ENCODE measurements at places on chromosomes 12 and 14. TPM values are rescaled to one million over a fixed set of nuclear protein-coding genes. Genes with fewer than 3 reads are reported as not detected.

ARMH4 gene
- 11.5 TPM for total RNA-seq

SMARCC2 gene
- total RNA-seq: 214 TPM

GNG2 gene
- 9.3 TPM for total RNA-seq

SLC25A47 gene
- not detected for total RNA-seq

OR11G2 gene
- not detected for total RNA-seq

RPGRIP1 gene
- total RNA-seq: not detected

KNTC1 gene
- total RNA-seq: 12.3 TPM

LRP10 gene
- 41.8 TPM for total RNA-seq

RILPL2 gene
- 10.1 TPM for total RNA-seq

NFE2 gene
- total RNA-seq: not detected

SIVA1 gene
- total RNA-seq: 306 TPM

KRT86 gene
- total RNA-seq: 0.35 TPM

ZNF605 gene
- total RNA-seq: 3.8 TPM

GRCh38 chr14:44662250-44662891 is 155.3 kb upstream of the FSCB start:
- DNase-seq: no peak

DNA sequence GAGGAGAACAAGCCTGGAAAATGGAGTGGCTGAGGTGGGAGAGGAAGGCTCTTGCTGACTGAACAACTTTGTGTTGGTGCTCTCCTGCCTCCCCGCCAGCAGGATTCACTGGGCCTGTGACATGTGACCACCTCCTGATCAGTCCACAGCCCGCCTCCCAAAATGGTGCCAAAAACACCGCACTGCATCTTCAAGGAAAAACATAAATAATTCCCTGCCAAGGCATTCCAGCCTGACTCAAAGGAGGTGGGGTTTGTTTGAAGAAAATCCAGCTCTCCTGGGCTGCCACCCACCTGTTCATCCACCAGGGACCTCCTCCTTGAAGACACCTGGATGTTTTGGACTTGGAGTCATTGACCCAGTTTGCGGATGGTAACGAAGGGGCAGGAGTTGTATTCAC is 83.8 kb upstream of the PIWIL1 start:
- DNase-seq: no peak

DNA sequence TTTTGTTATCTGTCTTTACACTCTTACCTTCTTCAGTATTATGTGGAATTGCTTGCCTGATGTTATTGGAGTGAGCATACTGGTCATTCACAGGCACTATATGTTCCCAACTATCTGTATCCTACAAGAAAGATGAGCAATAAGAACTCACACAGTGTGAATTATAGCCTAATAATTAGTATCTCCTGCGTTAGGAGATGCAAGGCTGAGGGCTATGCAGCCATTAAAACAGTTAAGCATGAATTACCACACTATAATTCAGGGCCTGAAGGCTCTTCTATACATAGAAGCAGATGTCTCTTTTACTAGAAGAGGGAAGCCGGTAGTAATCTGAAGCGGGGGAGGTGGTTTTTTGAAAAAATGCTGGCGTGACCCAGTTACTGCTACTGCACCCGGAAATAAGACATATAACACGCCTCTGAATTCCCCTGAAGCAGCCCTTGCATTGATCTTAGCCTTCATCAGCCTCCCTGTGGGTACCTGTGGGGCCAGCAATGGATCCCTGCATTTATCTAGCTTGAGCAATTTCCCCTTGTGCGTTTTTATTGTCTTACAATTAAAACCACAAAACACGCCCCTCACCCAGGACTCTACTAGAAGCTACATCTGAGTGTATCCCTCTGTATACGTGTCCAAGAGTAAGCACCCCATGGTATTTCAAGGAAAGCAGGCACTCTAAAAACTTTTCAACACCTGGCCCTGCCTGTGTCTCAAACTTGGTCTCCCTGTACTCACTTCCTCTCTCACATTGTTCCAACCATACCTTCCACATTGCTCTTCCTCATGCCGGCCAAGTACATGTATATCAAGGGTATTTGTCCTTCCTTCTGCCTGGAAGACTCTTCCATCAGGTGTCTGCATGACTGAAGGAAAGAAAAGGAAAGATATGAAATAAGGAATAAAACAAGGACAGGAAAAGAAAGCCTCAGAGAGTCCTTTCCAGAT is 210.9 kb upstream of the ARID2 start:
- DNase-seq: no peak

DNA sequence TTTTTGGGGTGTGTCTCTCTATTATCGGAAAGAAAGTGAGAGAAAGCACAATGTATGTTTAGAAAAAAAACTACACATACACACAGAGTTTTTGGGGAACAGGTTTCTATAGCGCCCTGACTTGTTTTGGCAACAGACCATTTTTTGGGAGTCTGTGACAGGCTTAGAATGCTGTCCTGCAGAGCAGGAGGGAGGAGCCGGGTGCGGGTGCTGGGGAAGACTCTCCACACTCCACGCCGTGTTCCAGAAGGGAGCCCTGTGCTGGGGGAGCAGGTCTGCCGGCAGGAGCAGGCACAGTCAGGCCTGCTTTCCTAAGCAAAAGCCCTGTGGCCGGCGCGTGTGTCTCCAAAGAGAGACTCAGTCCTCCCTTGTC is 26.5 kb downstream of the CD9 start:
- peak; percentile 61 for DNase-seq

DNA sequence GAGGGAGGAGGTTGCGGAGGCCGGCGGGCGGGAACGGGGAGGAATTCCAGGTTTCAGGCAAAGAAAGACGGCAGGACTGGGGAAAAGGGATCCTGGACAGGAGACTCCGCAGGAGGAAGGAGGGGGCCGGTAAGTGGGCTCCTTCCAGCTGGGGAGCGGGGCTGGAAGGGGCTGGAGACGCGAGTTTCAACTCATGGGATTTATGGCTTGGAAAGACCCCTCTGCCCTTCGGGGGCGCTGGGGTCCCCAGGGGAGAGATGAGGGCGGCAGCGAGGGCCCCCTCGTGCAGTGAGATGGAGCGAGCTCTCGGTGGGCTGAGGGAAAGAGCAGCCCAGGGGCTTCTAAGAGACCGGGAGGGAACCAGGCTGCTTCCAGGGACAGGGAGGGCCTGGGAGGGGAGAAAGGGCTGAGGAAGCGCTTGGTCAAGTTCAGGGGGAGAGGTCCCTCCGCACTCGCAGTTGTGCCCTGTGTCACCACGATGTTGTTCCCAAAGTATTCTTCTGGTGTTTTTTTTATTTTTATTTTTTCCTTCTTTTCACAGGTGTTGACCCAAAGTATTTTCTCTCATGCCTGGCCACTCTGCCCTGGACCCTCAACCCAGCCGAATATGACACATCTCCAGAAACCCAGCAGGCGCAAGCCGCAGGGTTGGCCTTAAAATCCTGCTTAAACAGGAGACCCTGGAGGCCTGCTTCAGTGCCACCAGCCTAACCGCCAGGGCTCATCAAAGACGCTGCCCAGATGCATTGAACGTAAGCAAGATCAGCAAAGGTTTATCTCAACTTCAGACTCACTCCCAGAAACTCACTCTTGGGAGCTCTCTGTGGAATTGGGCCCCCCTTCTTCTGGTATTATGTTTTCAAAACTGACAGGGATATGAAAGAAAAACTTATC is 16.1 kb downstream of the TNFAIP2 start:
- no peak for DNase-seq

DNA sequence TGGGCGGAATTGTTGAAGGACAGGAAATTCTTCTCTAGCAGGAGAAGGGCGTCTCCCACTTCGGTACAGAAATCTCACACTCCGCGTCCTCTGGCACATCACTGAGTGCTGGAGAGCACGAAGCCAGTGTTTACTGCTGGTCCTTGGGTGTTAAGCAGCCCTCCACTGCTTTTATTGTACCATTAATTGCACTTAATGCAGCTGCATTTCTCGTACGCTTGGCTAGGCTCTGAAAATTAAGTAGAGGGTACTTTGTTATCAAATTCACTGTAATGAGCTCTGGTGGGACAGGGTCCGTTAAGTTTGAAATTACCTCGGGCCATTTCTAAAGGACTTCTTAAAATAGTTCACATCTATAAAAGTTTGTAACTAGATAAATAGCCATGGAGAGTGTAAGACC is 411.2 kb downstream of the NPAS3 start:
- DNase-seq: no peak

GRCh38 chr14:104221636-104222369 is 83.4 kb downstream of the KIF26A start:
- no peak for DNase-seq

DNA sequence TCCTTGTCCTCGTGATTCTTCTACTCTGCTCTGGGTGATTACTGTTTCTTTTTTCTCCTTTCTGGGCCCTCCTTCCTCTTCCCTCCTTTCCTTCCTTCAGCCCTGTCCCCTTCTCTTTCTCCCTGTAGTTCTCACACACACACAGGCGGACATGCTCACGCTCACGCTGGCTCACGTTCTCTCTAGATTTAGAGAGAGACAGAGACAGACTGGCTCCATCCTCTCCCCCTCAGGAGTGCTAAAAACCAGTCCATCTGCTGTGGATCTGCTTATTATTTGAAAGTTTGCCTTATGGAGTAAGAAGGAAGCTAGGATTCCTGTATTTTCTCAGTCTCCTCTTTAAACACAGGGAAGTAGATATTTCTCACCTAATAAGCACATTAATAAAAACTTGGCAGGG is 48.1 kb downstream of the KCNA1 start:
- no peak for DNase-seq

DNA sequence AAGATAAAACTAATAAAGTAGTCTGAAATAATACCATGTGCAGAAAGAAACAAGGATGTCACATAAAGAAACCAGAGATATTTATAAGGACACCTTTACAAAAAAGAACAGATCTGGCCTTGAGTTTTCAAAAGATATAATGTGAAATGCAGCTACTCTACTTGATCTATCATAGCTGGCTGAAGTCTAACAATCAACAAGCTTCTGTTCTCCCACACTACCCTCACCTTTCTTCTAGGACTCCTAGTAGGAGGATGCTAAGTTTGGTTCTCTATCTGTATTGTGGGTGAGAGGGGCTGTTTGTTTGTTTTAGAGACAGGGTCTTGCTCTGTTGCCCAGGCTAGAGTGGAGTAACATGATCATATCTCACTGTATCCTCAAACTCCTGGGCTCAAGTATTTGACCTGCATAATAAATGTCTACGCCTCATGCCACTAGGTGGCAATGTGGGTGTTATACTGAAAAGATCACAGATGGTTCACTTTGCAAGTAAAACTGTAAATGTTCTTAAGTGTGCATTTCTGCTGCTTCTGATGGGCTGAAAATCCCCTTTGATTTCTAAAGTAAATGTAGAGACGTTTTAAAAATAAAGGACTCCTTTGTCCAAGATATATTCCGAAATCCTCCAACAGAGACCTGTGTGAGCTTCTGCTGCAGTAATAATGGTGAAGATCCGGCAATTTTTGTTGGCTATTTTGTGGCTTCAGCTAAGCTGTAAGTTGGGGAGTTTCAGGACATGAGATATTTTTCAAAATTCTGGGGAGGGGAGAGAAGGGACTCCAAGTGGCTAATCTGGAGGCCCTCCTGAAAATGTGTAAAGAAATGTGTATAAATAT is 269.3 kb downstream of the DAD1 start:
- DNase-seq: peak; percentile 57

DNA sequence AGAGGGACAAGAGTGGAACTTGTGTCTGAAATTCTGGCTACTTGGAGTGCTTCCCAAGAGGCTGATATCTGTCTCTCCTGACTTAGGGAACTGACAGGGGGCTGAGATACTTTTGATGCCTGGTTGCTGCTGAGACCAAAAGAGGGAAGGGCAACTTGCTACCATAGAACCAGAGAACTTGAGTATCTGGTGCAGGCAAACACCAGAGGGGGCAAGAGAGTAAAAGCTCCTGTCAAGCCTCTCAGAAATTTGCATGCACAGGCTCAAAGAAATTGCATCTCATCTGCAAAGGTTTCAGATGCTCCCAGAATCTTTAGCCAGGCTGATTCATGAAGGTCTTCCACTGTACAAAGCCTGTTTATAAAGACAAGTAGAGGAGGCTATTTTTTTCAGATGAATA is 391.3 kb upstream of the FOXG1 start:
- no peak for DNase-seq

DNA sequence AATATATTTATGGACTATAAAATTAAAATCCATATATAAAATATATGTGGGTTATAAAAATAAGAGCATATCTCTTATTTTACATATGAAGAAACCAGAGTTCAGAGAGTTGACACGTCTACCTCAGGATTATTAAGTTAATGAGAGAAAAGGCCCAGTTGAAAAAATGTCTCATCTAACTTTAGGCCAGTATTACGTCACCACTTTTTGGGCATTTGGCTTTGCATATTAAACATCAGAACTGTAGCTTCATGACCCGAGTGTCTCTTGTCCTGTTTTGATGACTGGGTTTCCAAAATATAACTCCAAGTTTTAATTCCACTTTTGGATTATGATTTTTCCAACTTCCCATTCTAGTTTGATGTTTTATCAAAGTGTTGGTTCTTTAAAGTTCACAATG is 1026.1 kb downstream of the SLC6A15 start:
- DNase-seq: no peak

GRCh38 chr14:36070031-36070719 is 106.3 kb downstream of the PTCSC3 start:
- no peak for DNase-seq

GRCh38 chr12:21837847-21838246 is 63.3 kb upstream of the KCNJ8 start:
- no peak for DNase-seq

GRCh38 chr12:89789862-89790261 is 81.2 kb upstream of the ATP2B1 start:
- DNase-seq: no peak

GRCh38 chr12:15472036-15472435 is 149.7 kb downstream of the PTPRO start:
- DNase-seq: no peak

DNA sequence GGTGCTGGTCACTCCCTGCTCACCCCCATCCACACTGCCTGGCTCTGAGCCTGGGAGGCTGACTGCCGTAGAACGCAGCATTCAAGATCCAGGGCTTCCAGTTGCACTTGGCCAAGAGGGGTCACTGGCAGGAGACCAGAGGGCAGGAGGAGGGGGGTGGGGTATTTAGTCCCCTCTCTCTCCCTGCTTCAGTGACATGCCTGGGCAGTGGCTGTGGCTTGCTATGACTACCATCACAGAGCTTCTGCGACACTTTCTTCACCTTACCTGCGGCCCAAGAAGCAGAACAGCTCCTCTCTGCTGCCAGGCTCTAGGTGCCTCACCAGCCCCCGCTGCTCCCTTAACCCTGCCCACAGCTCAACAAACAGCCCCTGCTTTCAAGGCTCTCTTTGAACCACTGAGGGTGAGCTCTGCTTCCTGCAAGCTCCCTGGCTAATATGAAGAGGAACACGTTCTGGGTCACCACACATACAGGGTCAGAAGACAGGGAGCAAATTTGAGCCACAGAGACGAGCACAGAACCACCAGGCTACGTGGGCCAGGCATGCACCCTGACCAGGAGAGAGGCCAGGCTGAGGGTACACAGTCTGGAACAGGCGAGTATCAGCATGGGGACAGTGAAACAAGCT is 55.7 kb downstream of the ITPK1 start:
- no peak for DNase-seq

- no peak for DNase-seq
Measured at GRCh38 chr14:30874120-30874998, at the start of gene COCH. Gene COCH, plus strand, starts transcription at chr14:30874559. Its CDS starts 380 bp downstream, at chr14:30874939.
